ENCODE measurements at places on chromosomes 5 and 9.

- DNase-seq, result no peak
These were observed 1.5 kb upstream of the IRX2 start for GRCh38 chr5:2752821-2753439.

DNA sequence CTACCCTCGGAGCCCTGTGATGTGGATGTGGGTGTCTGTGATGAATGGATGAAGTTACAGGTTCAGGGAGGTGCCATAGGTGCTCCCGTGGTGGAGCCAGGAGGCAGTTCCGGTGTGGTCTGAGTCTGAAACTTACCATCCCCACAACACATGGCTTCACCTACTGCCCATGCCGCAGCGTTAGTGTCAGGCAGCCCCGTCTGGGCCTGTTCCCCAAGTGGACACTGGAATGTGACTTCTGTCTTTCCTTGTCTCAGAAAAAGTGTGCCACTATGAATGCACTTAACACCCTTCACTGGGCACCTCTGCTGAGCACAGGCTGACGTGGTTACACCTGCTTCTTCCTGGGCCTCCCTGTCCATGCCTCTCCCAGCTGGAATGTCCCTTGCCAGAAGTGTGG is 8.6 kb downstream of the ANKRD33B start:
- DNase-seq, result no peak

- no peak for DNase-seq
These were observed 88.0 kb downstream of the SLC44A1 start for GRCh38 chr9:105332471-105332870.

- DNase-seq, result no peak
These were observed 84.9 kb downstream of the SNX18 start for GRCh38 chr5:54602475-54602874.

- DNase-seq, result no peak
These were observed 1.2 kb downstream of the RNF224 start for GRCh38 chr9:137228506-137228967.

GRCh38 chr5:80982093-80982492 is 21.9 kb downstream of the RASGRF2 start:
- no peak for DNase-seq

DNA sequence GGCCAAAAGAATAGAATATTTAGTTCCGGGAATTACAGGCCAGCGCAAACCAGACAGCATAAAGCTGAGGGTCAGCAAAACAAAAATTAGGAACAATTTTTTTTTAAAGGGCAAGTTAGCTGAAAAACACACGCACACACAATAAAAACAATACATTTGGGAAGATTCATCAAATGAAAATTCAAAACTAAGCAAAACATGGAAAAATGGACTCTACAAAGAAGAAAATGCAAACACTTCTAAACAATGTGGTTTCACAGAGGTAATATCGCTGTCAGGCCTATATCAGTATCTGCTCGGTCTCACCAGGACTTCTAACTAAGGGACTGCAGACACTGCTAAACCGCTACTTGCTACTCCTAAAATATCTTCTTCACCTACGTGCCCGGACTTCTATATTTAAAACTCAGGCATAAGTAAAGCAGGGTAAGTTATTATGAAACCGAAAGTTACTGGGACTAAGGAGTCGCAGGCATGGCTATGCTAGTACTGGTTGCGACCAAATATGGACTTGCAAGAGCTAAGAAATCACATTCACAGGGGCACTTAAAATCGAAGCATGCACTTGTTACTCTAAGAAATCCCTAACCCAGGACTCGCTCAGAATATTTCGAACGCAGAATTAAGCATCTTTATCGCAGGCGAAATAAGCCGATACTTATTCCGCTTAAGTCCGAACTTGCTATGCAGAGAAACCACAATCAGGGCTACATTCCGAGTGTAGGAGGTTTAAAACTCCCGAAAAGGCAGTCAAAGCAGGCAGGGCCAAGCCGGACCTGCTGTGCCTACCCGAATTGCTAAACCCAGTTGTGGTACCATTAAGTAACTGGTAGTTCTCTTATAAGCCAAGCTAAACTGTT is 2.3 kb downstream of the ANXA2R start:
- DNase-seq, result no peak

- no peak for DNase-seq
These were observed 11.7 kb upstream of the SNCAIP start for GRCh38 chr5:122300374-122300773.

DNA sequence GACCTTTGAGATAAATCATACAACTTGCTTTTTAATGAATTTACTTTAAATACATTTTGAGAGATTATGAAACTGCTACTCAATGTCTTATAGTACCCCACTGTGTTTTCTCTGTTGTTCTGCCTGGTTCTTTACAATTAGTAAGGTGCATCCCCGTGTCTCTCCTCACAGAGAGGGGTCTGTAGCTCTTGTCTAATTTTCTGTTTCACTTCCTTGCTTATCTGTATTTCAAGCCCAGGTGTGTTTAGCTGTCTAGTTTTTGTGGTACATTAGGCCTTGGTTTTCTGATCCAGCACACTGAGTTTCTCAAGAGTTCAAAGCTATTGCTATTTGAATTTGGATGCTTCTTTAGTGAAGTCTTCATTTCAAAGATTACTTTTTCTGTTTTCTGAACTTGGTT is 105.1 kb downstream of the MAST4 start:
- no peak for DNase-seq

DNA sequence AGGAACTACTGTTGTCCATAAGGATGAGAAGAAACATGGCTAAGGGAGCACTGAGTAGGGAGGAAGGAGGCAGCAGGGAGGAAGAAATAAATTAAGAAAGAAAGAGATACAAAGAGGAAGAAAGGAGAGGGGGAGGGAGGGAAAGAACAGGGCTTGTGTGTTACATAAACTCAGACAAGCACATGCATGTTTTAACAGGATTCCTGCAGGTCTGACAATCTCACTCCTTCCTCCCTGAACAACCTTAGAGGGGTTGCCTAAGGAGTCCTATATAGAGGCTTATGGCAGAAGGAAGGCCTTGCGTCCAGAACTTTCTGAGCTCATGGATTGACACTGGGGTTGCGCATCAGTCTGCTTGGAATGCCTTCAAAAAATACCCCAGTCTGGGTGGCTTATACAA is 4.2 kb upstream of the KCNIP1 start:
- DNase-seq, result no peak

DNA sequence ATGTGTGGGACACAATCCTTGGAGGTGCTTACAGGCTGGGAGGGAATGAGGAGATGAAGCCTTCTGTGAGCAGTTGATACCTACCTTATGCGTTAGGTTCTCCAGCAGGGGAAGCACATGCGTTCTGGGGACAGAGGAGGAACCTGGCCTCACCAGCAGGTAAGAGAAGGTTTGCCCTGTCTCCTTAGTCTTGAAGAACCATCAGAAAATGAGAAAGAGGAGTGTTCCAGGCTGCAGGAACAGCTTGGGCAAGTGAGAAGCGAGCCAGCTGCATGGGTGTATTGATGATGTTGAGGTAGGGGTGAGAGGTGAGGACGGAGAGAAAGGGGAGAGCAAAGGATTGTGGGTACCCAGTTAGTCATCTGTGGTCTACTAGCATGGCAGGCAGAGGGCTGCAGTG is 156.9 kb upstream of the MVB12B start:
- no peak for DNase-seq

GRCh38 chr5:107320846-107321245 is 349.9 kb downstream of the EFNA5 start:
- no peak for DNase-seq

GRCh38 chr5:73796164-73797131 is 170.5 kb downstream of the ARHGEF28 start:
- DNase-seq, result no peak

DNA sequence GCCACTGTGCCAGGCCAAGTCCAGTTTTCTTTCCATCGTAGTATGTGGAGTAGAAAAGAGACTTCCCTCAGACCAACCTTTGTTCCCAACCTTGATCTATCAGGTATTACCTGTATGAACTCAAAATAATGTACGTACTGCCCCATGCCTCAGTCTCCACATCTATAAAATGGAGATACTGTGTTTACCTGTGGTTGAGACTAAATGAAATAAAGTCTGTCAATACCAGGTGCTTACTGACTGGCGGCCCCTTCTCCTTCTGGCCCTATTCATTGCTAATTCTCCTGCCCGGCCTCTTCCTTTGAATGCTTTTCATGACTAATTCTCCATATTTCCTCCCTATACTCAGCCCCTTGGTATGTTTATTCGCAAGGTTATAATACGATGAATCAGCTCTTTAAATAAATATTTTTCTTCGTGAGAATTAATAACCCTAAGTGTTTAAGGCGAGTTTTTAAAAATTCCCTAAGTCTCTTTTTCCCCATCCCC is 89.6 kb upstream of the BASP1 start:
- no peak for DNase-seq

DNA sequence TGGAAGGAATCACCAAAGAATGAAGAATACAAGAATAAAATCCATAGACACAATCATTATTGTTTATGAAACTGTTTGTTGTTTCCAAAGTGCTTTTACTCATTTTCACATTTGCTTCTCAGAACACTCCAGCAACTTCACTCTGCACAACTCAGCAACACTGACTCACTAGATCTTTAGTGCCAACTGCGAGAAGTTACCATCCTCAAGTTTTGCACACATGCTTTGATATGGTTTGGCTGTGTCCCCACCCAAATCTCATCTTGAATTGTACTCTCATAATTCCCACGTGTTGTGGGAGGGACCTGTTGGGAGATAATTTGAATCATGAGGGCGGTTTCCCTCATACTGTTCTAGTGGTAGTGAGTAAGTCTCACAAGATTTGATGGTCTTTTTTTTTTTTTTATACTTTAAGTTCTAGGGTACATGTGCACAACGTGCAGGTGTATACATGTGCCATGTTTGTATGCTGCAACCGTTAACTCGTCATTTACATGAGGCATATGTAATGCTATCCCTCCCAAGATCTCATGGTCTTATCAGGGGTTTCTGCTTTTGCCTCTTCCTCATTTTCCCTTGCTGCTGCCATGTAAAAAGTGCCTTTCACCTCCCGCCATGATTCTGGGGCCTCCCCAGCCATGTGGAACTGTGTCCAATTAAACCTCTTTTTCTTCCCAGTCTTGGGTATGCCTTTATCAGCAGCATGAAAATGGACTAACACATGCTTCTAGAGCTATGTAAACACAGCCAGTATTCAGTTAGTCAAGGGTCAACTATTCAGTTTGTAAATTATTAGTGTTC is 36.9 kb downstream of the CLINT1 start:
- DNase-seq, result no peak

GRCh38 chr5:170749911-170750431 is 33.6 kb upstream of the GABRP start:
- no peak for DNase-seq

DNA sequence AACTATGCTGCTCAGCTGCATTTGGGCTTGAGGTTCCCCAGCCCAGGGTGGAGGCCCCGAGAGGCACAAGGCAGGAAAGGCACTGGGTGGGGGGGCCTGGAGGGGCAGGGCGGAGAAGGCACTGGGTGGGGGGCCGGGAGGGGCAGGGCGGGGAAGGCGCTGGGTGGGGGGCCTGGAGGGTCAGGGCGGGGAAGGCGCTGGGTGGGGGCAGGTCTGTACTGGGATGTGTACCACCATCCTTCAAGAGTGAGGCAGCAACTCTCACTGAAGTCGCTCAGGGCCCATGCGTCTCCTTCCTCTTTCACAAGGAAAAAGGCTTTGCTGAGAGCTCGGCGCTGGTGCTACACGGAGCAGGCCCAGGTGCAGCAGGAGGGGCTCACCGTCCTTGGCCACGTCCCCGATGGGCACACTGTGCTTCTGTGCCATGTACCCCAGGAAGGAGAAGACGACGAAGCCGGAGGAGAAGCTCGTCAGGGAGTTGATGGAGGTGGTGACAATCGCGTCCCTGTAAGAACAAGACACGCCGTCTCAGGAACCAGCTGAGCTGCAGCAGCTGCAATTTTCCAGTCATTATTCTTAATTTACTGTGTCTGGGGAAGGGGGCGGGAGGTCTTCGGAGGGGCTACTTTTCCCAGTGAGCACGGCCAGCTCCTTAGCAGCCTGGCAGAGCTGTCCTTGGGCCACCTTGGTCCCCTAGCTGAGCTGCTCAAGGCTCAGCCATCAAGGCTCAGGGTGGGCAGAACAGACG is 30.8 kb downstream of the SLC6A3 start:
- DNase-seq, result no peak

DNA sequence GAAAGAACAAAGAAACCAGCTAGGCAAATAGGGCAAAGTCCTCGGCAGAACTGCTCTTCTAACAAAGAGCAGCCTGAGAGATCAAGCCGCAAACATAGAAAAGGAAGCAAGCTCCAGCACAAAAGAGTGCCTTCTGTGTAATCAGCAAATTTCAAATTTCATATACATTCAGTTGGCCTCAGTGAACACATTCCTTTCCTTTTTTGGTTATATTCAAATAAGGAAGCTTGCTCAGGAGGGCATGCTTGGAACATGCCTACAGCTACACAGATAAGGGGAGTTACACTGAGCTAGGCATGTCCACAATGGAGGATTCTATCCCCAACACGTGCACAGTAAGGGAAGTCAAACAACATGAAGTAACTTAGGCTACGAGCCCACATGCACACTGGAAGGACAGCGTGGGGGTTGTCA is 23.4 kb downstream of the IL33 start:
- no peak for DNase-seq

DNA sequence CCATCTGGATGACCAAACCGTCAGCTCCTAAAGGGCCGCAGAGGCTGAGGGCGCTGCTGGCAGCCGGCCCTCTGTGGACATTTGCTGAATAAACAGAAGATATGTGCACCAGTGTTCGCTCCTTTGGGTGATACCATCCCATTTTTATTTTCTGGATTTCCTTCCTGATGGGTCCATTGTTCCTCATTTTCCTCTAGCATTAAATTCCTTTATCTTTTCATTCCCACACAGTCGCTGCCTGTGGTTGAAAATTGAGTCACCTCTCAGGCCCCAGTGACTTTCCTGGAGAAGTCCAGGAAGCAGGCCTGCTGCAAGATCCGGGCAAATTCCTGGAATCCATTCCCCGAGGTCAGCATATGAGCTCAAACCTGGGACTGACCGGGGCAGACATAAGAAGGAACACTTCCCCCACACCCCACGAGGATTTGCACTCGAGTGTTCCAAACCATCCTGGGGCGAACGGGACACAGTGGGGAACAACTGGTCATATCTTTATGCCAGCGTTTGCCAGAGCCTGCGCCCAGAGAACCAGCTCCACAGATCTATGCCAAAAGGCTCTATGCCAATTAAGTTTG is 86.7 kb upstream of the PCA3 start:
- no peak for DNase-seq

DNA sequence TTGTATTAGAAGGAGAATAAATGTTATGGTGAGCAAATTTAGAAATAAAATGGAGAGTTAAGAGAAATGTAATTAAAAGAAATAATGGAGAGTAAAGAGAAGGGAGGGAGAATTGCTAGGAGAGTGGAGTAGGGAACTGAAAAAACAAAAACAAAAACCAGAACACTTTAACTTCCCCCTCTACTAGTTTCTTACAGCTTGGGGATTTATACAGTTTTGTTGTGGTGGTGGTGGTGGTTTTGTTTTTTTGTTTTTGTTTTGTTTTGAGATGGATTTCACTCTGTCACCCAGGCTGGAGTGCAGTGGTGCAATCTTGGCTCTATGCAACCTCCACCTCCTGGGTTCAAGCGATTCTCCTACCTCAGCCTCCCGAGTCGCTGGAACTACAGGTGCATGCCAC is 322.4 kb downstream of the TMEM167A start:
- no peak for DNase-seq

- no peak for DNase-seq
These were observed 25.1 kb downstream of the EHMT1 start for GRCh38 chr9:137643921-137644320.

- DNase-seq, result no peak
These were observed 34.2 kb upstream of the TGFBR1 start for GRCh38 chr9:99070681-99071080.

- DNase-seq, result no peak
These were observed 51.0 kb downstream of the KIF4B start for GRCh38 chr5:155064580-155064979.
